Left colon (tissue), 2 donors: ENCODE measurements at places on chromosomes 2 and 18.

DNA sequence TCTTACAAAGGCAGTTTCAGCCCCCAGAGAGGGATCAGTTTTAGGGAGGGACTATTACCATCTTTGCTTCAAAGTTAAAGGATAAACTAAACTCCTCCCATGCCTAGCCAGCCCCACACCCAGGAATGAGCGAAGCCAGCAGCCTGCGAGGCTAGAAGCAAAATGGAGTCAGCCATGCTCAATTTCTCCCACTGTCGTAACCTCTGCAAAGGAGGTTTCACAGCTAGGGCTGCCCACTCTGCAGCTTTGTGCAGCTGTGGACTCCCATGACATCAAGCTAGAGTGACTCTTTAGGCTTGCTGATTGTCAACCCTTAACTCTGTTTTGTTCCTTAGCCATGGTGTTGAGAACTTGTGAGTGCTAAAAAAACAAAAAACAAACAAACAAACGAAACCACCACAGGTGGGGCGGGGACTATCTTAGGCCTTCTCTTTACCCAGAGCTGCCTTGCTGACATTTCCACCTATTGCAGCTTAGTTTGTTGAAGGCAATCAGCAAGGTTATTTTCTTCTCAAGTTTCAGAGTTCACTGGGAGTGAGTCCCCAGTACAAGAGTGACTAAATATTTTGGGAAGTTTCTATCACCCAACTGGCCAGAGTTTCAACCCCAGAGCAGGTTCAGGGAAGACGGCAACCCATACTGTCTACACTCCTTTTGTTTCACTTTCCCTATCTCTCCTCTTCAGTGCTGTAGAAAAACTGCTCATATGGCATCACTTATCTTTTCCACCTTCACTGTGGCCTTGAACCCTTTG, 592.1 kb downstream of the XIRP2 start:
- DNase-seq: no peak

DNA sequence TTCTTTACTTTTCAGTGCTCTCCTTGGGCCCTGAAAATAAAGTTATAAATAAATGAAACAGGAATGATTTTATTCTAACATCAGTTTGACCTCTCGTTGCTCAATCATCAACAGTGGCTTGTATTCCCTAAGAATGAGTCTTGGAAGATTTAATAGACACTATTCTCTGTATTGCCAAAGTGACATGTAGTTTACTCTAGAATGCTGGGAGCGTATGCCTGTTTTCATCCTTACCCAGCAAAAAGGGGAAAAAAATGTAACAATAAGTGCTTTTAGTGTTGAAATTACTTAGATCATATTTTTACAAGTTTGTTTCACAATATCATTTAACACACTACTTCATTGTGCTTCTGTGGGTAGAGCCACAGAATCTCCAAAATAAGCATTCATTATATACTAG, 240.6 kb upstream of the CWC22 start:
- DNase-seq: no peak

- no peak for DNase-seq
These were observed 76.5 kb upstream of the NRP2 start for GRCh38 chr2:205605638-205606304.

DNA sequence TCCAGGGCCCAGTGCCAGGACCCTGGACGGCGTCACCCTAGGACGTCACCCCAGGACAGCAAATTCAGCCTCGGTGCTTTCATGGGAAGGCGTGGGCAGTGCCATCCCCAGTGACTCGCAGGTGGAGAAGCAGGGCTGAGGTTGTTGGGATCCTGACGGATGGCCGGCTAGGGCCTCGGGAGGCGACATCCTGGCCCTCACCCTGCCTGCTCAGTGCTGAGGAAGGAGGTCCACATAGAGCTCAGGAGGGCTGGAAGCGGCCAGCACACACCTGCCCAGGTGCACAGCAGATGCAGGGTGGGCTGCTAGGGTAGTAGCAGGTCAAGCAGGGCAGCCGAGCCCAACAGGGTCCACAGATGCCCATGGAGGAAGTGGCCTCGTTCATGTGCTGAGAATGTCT, 482.0 kb upstream of the SALL3 start:
- DNase-seq: no peak

- no peak for DNase-seq
These were observed 129.2 kb upstream of the CYP26B1 start for GRCh38 chr2:72276876-72277275.

DNA sequence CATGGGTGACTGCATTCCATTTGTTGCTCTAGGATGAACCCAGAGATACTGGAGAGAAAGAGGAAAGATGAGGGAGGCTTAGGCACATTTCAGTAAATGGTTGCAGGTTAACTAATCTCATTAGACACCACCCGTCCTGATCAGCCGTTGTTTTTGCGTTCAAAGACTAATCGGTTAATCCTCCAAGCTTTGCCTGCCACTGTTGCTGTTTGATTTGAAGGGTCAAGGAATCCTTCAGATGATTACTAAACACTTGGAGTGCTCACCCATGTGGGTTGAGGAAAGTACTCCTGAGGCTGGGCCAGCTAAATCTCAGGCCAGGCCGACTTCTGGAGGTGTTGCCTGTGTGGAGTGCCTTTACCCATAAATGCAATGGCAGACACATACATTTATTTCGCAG, 8.6 kb downstream of the SH3RF3 start:
- DNase-seq: no peak

DNA sequence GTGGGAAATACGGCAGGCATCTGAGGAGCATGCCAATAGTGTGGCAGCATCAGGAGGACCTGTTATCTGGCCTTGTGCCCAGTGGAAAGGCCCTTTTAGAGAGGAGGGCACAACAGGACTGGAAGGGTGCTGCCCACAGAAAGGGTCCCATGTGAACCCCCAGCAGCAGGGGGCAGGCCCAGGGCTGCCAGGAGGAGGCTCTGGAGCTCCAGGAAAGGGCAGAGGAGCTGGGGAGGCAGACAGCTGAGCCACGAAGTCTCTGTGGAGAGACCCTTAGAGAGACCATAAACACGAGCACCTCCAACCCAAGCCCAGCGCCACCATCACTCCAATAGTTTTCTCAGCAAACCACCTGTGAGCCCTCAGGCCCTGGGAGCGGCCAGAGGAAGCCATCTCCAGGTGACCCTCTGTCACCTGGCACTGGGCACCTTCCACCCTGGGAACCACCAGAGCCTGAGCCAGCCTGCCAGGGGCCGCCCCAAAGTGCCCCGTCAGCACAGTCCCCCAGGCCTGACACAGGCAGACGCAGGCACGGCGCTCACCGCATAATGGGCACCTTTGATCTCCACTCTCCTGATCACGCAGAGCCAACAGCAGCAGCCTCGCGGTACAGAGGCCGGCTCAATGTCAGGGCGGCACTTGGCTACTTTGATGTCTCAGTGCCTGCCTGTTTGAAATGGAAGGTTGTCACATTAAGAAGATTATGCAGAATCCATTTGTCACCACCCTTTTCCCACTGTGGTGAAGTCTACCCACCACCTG, 162.5 kb upstream of the RAB6C start:
- no peak for DNase-seq

DNA sequence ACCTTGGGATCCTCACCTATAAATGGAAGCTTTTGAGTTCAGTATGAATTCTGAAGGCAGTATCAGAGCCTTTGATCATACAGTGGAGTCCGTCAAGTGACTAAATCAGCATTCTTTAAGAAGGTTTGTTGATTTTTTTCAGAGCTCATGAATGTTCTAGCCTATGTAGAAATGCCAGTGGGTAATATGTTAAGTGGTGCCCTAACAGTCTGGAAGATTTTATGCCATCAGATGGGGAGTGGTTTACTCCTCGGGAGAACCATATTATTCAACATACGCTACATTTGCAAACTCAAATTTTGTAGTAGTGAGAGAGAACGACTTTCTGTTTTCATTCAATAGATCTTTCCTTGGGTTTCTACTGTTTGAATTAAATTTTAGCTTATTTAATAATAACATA, 225.0 kb upstream of the ACVR2A start:
- no peak for DNase-seq

DNA sequence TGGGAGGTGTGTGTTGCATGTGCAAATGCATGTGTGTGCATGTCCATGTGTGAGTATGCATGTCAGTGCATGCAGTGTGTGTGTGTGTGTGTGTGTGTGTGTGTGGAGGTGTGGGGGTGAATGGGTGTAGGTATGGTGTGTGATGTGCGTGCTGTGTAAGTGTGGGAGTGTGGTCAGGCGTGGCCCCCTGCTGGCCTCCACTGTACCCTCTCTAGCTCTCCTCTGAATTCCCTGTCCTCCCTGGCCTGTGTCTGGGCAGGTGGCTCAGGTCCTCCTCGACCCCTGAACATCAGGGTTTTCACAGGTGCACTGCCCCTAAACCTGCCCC, 230.2 kb downstream of the CELF4 start:
- DNase-seq: no peak

DNA sequence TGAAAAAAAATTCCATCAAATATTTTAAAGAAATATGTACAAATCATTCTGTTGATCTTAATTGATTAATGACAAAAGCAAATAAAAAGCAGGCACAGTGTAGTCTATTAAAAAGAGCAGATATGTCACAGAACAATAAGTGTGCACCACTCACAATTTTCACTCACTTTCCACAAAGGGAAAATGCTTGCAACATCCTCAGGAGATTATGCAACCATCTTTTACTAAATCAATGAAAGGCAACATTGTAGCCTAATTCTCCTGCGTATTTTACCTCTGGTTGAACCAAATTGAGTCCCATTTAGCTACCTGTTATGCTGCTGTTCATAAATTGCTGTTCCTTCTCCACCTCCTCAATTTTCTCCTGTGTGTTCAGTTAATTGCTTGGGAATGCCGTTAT, 1346.8 kb upstream of the PIK3C3 start:
- DNase-seq: no peak

DNA sequence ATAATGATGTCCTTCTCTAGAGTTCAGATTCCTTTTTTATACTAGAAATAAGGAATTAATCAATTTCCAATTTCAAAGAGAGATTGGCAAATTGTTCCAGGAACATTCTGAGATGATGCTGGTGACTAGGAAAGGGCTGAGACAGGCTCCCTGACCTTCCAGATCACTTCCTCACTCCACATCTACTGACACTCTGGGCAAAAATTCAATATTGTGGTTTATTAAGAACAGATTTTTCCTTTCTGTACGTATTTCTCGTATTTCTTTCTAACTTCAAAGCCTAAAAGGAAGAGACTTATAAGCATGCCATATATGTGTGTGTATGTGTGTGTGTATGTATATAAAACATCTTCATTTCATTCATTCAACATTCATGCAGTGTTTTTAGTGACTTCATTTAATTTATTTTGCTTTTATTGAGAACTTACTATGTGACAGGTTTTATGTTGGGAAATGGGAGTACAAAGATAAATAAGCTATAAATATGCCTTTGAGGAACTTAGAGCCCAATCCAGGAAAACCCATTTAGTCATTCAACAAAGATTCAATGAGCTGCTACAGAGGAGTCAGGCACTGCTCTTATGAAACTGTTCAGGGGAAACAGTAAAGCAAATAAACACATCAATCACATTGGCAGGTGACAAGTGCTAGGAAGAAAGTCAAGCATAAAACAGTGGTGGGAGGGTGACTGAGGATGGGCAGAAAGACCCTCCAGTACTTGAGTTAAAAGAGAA, 137.9 kb downstream of the RDH14 start:
- DNase-seq: no peak

GRCh38 chr2:53641290-53641689, 126.3 kb upstream of the CHAC2 start:
- no peak for DNase-seq

DNA sequence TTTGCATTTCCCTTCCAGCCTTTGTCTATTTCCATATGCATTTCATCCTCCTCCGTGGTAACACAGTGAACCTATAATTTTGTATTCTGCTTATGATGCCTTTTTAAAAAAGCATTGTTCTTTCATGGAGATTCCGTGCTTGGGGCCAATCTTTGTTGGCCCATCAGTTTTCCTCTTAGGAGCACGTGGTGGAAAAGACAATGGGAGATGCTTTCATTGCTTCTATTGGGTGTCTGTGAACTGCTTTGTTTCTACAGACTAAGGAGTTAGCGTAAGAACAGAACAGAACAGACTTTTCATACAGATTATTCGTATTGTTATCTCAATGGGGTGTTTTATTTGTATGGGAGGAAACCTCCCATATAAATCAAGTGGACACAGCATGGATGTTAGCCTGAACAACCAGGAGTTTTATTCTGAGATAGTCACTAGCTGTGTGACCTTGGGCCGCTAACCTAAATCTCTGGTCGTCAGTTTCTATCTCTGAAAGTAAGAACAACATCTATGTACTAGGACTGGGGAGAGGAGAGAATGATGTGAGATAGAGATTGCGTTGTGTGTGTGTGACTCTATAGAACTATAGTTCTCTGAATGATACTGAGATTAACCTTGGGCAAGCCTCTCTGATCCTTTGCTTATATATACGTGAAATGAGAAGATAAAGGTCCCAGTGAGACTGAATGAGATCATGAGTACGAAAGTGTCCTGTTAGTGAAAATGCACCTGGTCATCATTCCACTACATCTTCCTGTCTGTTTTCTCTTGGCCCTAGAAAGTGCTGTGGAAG, 22.9 kb upstream of the YWHAQ start:
- DNase-seq: no peak

- no peak for DNase-seq
These were observed 36.3 kb upstream of the SLC8A1 start for GRCh38 chr2:40488101-40488601.

- no peak for DNase-seq
These were observed 25.6 kb upstream of the ACSL3 start for GRCh38 chr2:222835143-222835822.

GRCh38 chr2:25014631-25015030, 27.2 kb upstream of the EFR3B start:
- no peak for DNase-seq

- DNase-seq: no peak
These were observed 152.8 kb downstream of the CAPN13 start for GRCh38 chr2:30654404-30654803.

- DNase-seq: no peak
These were observed 54.4 kb upstream of the SLC14A2 start for GRCh38 chr18:45560870-45561269.

DNA sequence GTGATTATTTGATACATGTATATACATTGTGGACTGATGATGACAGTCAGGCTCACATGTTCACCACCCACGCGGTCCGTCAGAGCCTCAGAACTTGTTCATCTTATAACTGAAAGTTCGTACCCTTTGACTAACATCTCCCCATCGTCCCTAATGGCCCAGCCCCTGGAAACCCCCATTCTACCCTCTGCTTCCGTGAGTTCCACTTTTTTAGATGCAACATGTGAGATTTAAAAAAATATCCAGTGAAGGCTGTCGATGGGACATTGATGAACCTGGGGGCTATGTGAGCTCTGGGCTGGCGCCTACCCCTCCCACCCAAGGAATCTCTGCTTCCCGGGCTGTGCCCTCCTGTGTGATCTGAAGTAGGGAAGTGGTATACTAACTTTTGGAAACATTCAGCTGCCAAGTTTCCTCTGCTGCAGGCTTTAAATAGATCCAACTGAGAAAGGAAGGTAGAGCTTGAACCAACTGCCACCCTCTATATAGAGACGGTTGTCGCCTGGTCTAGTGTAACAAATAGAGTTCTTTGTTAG, 163.8 kb downstream of the FAM210A start:
- DNase-seq: no peak

DNA sequence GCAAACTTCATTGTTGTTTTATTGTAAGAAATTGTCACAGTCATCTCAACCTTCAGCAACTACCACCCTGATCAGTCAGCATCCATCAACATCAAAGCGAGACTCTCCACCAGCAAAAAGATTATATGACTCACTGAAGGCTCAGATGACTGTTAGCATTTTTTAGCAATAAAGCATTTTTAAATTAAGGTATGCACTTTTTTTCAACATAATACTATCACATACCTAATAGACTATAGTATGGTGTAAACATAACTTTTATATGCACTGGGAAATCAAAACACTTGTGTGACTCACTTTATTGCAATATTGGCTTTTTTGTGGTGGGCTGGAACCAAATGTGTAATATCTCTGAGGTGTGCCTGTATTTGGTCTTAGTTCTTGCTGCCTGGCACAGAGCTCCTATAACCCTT, 15.6 kb downstream of the SCN1A start:
- no peak for DNase-seq
